ENCODE measurements at places on chromosomes 7 and 10.

- no peak for DNase-seq
- no peak overlapping the region for H3K4me3 ChIP-seq
- H3K36me3 ChIP-seq = peaks cover 20% of the 10 kb centered on the region
- H3K27ac ChIP-seq = no peak overlapping the region
- H3K27me3 ChIP-seq = no peaks in the 10 kb centered on the region
These were observed 41.8 kb downstream of the NCAPG2 start for GRCh38 chr7:158662610-158663427.

GRCh38 chr7:129146237-129146979, 1.9 kb downstream of the TSPAN33 start:
- H3K27ac ChIP-seq = no peak overlapping the region
- H3K4me1 ChIP-seq = peaks cover 7% of the 10 kb centered on the region
- no peaks in the 10 kb centered on the region for H3K36me3 ChIP-seq
- DNase-seq = peak; percentile 4

- no peaks in the 10 kb centered on the region for H3K27me3 ChIP-seq
- H3K4me3 ChIP-seq = no peak overlapping the region
- H3K27ac ChIP-seq = peak overlapping the region; percentile 26
- H3K4me1 ChIP-seq = peaks cover under 1% of the 10 kb centered on the region
These were observed 7.3 kb downstream of the FGFBP3 start for GRCh38 chr10:91901784-91902677.

GRCh38 chr7:48421357-48421756, 250.1 kb downstream of the ABCA13 start:
- H3K36me3 ChIP-seq = no peaks in the 10 kb centered on the region
- H3K4me3 ChIP-seq = no peak overlapping the region
- DNase-seq = no peak

GRCh38 chr10:15817409-15818046, 42.8 kb downstream of the MINDY3 start:
- H3K36me3 ChIP-seq = peaks cover 4% of the 10 kb centered on the region
- H3K27ac ChIP-seq = peak overlapping the region; percentile 25
- H3K4me1 ChIP-seq = no peaks in the 10 kb centered on the region
- H3K4me3 ChIP-seq = no peak overlapping the region
- H3K27me3 ChIP-seq = no peaks in the 10 kb centered on the region
- DNase-seq = peak; percentile 67

DNA sequence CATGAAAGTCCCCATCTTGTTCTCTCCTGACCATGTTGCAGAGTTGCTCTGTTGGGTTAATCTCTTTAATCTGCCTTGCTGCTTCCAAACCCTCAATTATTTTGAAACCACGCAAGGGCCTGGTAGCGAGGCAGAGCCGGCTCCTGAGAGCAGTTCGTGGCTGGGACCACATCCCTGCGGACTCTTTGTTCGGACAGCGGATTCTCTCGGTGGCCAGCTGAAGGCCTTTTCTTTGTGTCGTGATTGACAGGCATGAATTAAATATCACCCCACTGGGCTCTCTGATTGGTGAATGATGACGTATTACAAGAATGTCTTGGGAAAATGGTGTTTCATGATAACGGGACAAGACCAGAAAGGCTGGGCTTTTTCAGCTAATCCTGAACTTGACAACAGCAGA, 66.9 kb upstream of the ARHGAP21 start:
- DNase-seq = no peak
- no peaks in the 10 kb centered on the region for H3K27me3 ChIP-seq
- no peaks in the 10 kb centered on the region for H3K4me1 ChIP-seq

DNA sequence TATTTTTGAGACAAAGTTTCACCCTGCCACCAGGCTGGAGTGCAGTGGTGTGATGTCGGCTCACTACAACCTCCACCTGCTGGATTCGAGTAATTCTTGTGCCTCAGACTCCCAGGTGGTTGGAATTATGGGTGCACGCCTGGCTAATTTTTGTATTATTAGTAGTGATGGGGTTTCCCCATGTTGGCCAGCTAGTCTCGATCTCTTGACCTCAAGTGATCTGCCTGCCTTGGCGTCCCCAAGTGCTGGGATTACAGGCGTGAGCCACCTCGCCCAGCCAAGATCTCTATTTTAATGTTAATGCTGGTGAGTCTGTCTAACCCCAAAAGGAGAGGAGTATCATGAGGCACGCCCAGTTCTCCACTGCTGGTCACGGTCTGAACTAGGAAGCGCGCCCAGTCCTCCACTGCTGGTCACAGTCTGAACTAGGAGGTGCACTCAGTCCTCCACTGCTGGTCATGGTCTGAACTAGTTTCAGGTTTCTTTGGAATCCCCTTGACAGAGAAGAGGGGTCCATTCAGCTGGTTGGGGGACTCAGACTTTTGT, 5.6 kb upstream of the LRRC27 start:
- H3K36me3 ChIP-seq = peaks cover 3% of the 10 kb centered on the region
- H3K4me3 ChIP-seq = no peak overlapping the region
- H3K27me3 ChIP-seq = no peaks in the 10 kb centered on the region
- no peak overlapping the region for H3K27ac ChIP-seq
- DNase-seq = no peak

- H3K36me3 ChIP-seq = no peaks in the 10 kb centered on the region
These were observed 75.5 kb downstream of the CARD11 start for GRCh38 chr7:2968176-2968575.

- peaks cover 16% of the 10 kb centered on the region for H3K4me1 ChIP-seq
- H3K4me3 ChIP-seq = peak overlapping the region; percentile 66
- peak overlapping the region; percentile 16 for H3K27ac ChIP-seq
- H3K27me3 ChIP-seq = no peaks in the 10 kb centered on the region
- peak; percentile 86 for DNase-seq
- no peaks in the 10 kb centered on the region for H3K36me3 ChIP-seq
These were observed 26.2 kb downstream of the ABLIM1 start for GRCh38 chr10:114631666-114632417.

GRCh38 chr7:90053094-90053493, 101.2 kb upstream of the STEAP1 start:
- no peaks in the 10 kb centered on the region for H3K4me1 ChIP-seq
- no peak overlapping the region for H3K27ac ChIP-seq
- no peaks in the 10 kb centered on the region for H3K27me3 ChIP-seq
- DNase-seq = no peak
- H3K36me3 ChIP-seq = no peaks in the 10 kb centered on the region

- no peak overlapping the region for H3K27ac ChIP-seq
- no peaks in the 10 kb centered on the region for H3K4me1 ChIP-seq
- no peak overlapping the region for H3K4me3 ChIP-seq
- DNase-seq = no peak
- no peaks in the 10 kb centered on the region for H3K27me3 ChIP-seq
These were observed 370.8 kb downstream of the EXOC4 start for GRCh38 chr7:133623721-133624120.

GRCh38 chr10:17209881-17210280, 8.4 kb upstream of the TRDMT1 start:
- H3K36me3 ChIP-seq = no peaks in the 10 kb centered on the region
- no peak overlapping the region for H3K4me3 ChIP-seq
- H3K27ac ChIP-seq = no peak overlapping the region
- no peaks in the 10 kb centered on the region for H3K27me3 ChIP-seq
- H3K4me1 ChIP-seq = peaks cover under 1% of the 10 kb centered on the region

GRCh38 chr10:137031-137430, 1.8 kb downstream of the ZMYND11 start:
- no peaks in the 10 kb centered on the region for H3K27me3 ChIP-seq
- H3K36me3 ChIP-seq = no peaks in the 10 kb centered on the region
- no peak overlapping the region for H3K27ac ChIP-seq
- no peak overlapping the region for H3K4me3 ChIP-seq

GRCh38 chr10:60906411-60906810, 37.6 kb downstream of the RHOBTB1 start:
- H3K4me3 ChIP-seq = no peak overlapping the region
- no peak overlapping the region for H3K27ac ChIP-seq
- peaks cover 5% of the 10 kb centered on the region for H3K36me3 ChIP-seq
- no peak for DNase-seq

DNA sequence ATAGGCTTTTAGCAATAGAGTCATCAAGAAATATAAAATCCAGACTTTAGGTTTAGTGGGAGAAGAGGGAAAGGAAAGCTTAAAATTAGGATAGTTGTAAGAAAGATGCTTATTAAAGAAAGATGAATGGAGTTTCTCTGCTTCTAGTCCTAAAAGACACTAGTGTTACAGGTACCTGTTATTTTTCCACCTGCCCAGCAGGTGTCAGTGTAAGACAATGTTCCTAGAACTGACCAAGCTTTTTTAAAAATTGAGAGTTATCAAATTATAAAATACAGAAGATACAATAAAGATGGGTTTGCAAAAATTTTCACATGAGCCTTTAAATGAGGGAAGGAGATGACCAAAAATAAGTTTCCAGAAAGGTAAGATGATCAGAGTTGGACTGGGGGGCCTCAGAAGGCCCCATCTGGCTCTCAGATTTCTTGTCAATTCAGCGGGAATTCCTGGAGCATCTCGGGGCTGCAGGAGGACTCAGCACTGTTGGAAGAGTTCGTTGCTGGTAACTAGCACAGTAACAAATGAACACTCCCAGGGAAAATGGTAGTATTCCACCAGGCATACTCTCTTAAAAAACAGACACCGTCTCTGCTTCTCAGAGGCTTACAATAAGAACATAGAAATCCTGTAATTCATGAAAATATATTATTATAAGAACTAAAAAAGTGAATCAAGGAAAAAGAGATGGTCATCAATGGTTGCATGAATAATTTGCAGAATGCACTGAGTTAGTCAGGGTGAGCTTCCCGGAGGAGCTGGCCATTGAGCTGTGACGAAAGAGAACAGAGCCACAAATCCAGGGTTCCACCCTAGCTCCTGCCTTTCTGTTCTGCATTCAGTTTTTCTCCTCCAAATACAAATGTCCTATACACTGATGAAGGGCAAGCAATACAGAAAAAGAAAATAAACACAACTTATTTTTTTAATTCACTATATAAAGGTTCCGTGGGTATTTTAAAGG, 71.8 kb upstream of the PIK3CG start:
- H3K27ac ChIP-seq = no peak overlapping the region
- no peaks in the 10 kb centered on the region for H3K36me3 ChIP-seq
- DNase-seq = no peak
- no peak overlapping the region for H3K4me3 ChIP-seq
- no peaks in the 10 kb centered on the region for H3K4me1 ChIP-seq

- no peaks in the 10 kb centered on the region for H3K27me3 ChIP-seq
- no peak overlapping the region for H3K4me3 ChIP-seq
- H3K27ac ChIP-seq = no peak overlapping the region
- no peak for DNase-seq
- H3K4me1 ChIP-seq = no peaks in the 10 kb centered on the region
These were observed 21.8 kb downstream of the DPYSL4 start for GRCh38 chr10:132208462-132209050.

DNA sequence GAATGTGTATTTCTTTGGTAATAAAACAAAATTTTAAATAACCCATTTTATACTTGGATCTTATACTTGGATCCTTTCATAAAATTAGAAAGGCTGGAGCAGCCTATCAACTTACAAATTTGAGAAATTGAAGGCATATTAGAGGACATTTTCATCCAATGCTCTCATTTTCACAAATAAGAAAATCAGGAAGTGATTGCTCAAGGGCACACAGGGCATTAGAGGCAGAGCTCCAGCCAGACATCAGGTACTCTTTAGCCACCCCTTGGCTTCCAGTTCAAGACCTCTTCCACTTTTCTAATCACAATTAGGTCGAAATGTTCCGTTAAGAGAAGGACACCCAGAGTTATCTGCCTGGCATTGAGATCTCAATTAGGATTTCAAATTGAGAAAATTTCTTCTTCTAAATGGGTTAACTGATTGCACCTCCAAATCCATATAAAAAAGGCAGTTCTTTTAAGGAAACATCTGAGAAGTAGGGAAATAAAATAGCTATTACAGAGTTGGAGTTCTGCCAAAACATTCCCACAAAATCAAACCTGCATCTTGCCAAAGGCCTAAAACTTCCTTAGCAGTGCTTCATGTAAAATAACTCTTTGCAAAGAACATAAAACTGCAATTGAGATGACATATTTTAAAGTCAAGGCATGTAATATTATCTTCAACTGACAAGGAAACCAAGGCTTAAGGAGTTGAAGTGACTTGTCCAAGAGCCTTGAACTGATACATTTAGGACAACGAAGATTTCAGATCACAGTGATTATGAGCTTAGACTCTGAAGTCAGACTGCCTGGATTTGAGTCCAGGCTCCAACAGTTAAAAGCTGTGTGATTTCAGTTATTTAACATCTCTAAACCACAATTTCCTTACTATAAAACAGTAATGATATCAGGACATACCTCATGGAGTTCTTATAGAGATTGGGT, 2.4 kb downstream of the ACTA2 start:
- no peaks in the 10 kb centered on the region for H3K36me3 ChIP-seq
- H3K4me3 ChIP-seq = no peak overlapping the region

GRCh38 chr10:26024303-26024702, 90.3 kb downstream of the MYO3A start:
- no peaks in the 10 kb centered on the region for H3K27me3 ChIP-seq
- no peak overlapping the region for H3K27ac ChIP-seq
- no peak for DNase-seq

DNA sequence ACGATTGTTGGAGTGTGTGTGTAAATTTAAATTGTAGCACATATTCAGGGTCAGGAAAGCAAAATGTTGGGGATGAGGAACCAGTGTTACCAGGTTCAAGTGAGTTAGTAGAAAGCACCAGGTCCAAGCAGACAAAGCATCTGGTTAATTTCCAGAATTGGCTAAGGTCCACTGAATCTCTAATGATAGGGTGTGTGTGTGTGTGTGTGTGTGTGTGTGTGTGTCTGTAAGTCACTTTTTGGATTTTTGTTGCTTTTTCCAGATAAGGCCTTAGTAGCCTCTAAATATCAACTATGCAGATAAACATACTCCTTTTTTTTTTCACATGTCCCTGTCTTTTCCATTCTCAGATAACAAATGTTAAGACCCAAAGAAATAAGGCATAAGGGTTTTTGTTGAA, 36.6 kb upstream of the FMC1 start:
- no peak for DNase-seq
- H3K27ac ChIP-seq = no peak overlapping the region
- H3K27me3 ChIP-seq = no peaks in the 10 kb centered on the region
- H3K36me3 ChIP-seq = peaks cover 8% of the 10 kb centered on the region

GRCh38 chr10:29692121-29692539, 57.4 kb upstream of the SVIL start:
- peaks cover 8% of the 10 kb centered on the region for H3K4me1 ChIP-seq
- peak overlapping the region; percentile 66 for H3K27ac ChIP-seq
- H3K27me3 ChIP-seq = no peaks in the 10 kb centered on the region
- no peak for DNase-seq

DNA sequence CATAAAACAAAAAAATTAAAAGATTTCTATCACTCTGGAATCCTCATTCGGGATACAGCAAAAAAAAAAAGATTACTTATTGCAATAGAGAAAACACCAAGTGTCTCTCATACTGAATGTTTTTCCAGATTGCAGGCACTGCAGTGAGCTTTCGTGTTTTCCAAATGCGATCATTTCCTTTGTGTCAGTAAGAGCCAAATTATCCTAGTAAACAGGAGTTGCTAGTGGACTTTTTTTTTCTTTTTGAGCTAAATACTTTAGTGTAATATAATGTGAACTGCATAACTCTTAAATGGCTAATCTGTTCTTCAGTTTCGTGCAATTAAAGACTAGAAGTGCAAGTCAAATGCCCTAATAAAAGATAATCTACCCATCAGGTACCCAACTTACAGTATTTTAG, 44.4 kb upstream of the TOMM7 start:
- no peaks in the 10 kb centered on the region for H3K4me1 ChIP-seq
- H3K4me3 ChIP-seq = no peak overlapping the region
- H3K27me3 ChIP-seq = no peaks in the 10 kb centered on the region
- DNase-seq = no peak
- H3K27ac ChIP-seq = no peak overlapping the region

Data from trophoblast cell (in vitro differentiated cells and primary cell).